Common myeloid progenitor, CD34-positive (primary cell): ENCODE measurements at places on chromosomes 11 and 22.

DNA sequence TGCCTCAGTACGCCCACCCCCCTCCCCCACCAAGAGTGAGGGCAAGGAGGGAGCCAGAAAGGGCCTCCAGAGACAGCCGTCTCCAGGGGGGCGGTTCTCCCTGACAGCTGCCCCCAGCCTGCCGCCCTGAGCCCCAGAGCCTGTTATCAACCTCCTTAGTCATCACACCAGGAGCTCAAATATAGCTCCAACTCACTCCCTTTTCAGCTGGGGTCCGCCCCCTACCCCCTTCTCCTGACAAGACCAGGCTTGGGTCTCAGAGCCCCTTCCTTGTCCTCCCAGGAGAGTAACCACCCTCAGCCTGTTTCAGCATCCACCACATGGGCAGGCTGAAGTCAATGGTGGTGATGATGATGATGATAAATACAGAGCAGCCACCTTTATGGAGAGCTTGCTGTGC is 2.5 kb upstream of the INPP5J start:
- H3K4me1 ChIP-seq: peaks cover 2% of the 10 kb centered on the region
- H3K27ac ChIP-seq: no peak overlapping the region
- H3K36me3 ChIP-seq: no peaks in the 10 kb centered on the region
- H3K27me3 ChIP-seq: no peaks in the 10 kb centered on the region
- no peak for DNase-seq

GRCh38 chr11:60498399-60498798 is 5.8 kb downstream of the MS4A12 start:
- H3K27ac ChIP-seq: no peak overlapping the region
- DNase-seq: peak; percentile 25
- no peak overlapping the region for H3K4me3 ChIP-seq
- no peaks in the 10 kb centered on the region for H3K27me3 ChIP-seq

DNA sequence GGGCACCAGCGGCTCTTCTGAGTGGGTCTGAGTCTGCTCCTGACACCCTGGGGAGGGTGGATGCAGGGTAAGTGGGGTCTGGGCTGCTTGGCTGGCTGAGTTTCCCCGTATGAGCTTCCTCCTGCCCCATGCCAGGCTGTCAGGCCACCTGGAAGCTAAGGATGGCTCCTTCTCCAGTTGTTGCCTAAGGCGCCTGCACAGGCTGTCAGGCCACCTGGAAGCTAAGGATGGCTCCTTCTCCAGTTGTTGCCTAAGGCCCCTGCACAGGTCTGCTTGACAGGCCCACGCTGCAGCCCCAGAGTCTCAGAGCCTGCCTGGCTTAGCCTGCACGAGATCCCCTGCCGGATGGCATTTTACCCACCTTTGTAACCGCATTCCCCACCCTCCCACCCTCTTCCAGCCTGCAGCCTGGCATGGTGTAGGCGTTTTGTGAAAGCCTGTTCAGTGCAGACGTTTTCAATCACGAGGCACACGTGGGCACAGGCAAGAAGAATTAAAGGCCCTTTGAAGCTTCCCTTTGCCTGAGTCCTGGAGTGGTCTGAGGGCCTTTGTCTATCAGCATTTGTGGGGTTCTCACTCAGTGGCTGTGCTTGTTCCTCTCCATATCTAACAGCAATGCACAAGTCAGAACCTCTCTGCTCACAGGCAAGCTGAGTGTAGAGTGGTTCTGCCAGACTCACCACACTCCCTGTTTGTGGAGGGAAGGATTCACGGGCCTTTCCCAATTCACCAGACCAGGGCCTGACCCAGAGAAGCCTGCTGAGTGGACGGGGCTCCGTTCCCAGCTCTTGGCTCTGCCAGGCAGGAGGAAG is 40.2 kb upstream of the B3GAT1 start:
- H3K27ac ChIP-seq: no peak overlapping the region
- no peak for DNase-seq
- no peaks in the 10 kb centered on the region for H3K4me1 ChIP-seq
- no peak overlapping the region for H3K4me3 ChIP-seq

DNA sequence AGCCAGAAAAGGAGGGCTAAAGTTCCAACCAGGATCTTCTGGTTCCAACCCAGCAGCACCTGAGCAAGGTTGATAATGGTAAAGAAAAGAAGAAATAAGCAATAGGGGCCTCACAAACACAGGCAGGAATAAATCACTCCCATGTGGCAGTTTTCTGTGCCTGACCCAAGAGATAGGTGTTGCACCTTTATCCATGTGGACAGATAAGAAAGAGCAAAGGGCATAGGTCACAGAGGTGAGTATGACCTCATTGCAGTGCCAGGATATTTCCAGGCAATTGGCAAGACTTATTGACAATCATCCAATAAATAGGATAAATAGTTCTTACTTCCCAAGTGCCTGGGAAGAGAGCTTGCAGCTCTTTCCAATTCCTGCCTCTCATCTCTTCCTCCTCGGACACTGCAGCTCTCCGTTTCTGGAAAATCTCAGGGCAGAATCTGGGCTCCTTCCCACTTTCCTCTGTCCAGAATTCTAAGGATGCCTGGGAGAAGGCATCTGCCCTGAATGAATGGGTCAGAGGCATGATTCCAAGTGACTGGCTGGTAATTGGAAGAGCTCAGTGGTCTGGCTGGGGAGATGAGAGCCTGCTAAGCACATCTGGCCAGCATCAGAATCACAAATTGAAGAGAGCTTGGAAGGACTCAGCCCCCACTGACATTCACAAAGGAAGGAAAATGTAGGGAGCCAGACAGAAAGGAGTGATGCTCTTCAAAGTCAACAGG is 14.5 kb upstream of the LRRC55 start:
- H3K27ac ChIP-seq: no peak overlapping the region
- no peaks in the 10 kb centered on the region for H3K36me3 ChIP-seq
- peaks cover 11% of the 10 kb centered on the region for H3K27me3 ChIP-seq
- H3K4me1 ChIP-seq: no peaks in the 10 kb centered on the region
- no peak for DNase-seq

DNA sequence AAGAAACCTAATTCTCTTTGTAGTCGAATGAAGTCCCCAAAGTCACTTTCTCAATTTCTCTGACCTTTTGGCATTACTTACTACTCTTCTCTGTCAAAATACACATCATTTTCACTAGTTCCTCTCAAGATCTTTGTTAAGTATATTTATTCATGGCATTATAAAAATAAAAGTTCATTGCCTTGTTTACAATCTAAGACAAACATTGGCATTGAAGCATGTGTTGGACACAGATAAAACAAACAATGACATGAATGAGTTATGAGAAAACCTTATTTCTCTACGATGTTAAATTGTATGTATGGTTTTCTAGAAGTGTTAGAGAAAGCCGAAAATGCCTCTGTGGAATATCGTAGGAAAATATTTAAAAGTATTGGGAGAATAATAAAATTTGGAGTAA is 8.6 kb upstream of the OR51G1 start:
- no peak for DNase-seq
- H3K27ac ChIP-seq: no peak overlapping the region
- no peaks in the 10 kb centered on the region for H3K4me1 ChIP-seq
- H3K36me3 ChIP-seq: no peaks in the 10 kb centered on the region
- no peak overlapping the region for H3K4me3 ChIP-seq
- peaks cover 3% of the 10 kb centered on the region for H3K27me3 ChIP-seq

DNA sequence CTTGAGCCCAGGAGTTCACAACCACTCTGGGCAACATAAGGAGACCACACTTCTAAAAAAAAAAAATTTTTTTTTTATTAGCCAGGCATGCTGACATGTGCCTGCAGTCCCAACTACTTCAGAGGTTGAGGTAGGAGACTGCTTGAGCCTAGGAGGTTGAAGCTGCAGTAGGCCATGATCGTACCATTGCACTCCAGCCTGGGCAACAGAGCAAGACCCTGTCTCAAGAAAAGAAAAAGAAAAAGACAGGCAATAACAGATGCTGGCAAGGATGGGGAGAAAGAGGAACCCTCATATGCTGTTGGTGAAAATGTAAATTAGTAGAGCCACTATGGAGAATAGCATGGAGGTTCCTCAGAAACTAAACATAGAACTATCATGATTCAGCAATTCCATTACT is 64.8 kb downstream of the PAK1 start:
- H3K36me3 ChIP-seq: no peaks in the 10 kb centered on the region
- H3K27ac ChIP-seq: no peak overlapping the region
- DNase-seq: no peak

- peaks cover 53% of the 10 kb centered on the region for H3K4me1 ChIP-seq
- no peak for DNase-seq
- no peak overlapping the region for H3K27ac ChIP-seq
- no peak overlapping the region for H3K4me3 ChIP-seq
- H3K27me3 ChIP-seq: no peaks in the 10 kb centered on the region
These were observed 2.2 kb downstream of the AP2A2 start for GRCh38 chr11:927871-928270.

DNA sequence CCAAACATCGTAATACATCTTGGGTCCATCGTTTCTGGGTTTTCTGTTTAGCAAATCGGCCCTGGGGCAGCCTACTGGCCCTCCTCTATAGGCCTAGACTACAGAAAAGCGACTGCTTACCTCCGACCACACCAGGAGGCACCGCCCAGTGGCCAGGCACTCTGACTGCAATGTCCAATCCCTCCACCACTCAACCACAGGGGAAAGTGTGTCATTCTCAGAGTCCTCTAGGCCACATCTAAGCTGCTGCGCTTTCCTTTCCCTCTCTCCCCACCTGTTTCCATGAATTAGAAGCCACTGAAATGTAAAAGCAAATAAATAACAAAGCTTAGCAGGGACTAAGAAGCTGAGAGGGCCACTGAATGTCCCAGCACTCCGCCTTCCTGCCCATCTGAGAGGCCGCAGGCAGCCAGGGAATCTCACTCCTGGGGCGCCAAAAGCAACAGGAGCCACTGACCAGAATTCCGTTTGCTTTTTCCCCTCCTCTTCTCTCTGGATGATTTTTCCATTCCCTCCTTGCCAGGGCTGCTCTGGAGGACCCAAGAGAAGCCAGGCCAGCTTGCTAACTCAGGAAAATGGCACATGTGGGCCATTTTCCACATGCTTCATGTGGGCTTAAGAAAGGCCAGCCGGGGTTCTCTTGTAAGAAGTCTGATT is 50.1 kb upstream of the FLI1 start:
- peaks cover 18% of the 10 kb centered on the region for H3K4me1 ChIP-seq
- H3K27ac ChIP-seq: no peak overlapping the region
- no peak overlapping the region for H3K4me3 ChIP-seq
- no peak for DNase-seq
- H3K27me3 ChIP-seq: no peaks in the 10 kb centered on the region
- no peaks in the 10 kb centered on the region for H3K36me3 ChIP-seq

DNA sequence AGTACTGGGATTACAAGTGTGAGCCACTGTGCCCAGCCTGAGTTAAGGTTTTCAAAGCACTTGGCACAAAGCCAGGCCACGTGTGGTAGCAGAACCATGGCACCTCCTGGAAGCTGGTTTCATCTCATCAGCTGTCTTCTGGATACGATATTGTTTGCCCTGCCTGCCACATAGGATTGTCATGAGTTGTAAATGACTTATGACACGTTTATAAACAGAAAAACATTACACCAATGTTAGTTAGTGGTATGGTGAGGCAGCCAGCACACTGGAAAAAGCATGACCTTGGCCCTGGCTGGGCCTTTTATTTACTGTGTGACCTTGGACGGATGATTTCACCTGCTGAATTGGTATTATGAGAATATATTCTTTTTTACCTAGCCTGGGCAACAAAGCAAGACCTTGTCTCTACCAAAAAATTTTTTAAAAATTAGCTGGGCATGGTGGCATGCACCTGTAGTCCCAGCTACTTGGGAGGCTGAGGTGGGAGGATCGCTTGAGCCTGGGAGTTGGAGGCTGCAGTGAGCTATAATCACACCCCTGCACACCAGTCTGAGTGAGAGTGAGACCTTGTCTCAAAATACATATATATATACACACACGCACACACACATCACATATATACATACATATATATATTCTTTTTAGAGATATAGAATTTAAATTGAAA is 24.0 kb upstream of the MYH9 start:
- H3K27ac ChIP-seq: no peak overlapping the region
- no peaks in the 10 kb centered on the region for H3K27me3 ChIP-seq
- peaks cover 1% of the 10 kb centered on the region for H3K4me1 ChIP-seq
- H3K36me3 ChIP-seq: no peaks in the 10 kb centered on the region
- no peak overlapping the region for H3K4me3 ChIP-seq

GRCh38 chr11:100673063-100673462 is 14.0 kb upstream of the ARHGAP42 start:
- no peak overlapping the region for H3K4me3 ChIP-seq
- H3K27ac ChIP-seq: no peak overlapping the region
- no peaks in the 10 kb centered on the region for H3K36me3 ChIP-seq
- H3K27me3 ChIP-seq: no peaks in the 10 kb centered on the region
- no peak for DNase-seq

GRCh38 chr11:45145379-45146071 is 914 bp upstream of the PRDM11 start:
- H3K27me3 ChIP-seq: peaks cover 8% of the 10 kb centered on the region
- peak overlapping the region; percentile 98 for H3K27ac ChIP-seq
- peak overlapping the region; percentile 83 for H3K4me3 ChIP-seq
